ENCODE measurements at places on chromosomes 13 and 19. TPM values are rescaled to one million over a fixed set of nuclear protein-coding genes. Genes with fewer than 3 reads are reported as not detected.
A peak's percentile ranks its signal among the peaks of the same experiment; 100 is the strongest.

DNA sequence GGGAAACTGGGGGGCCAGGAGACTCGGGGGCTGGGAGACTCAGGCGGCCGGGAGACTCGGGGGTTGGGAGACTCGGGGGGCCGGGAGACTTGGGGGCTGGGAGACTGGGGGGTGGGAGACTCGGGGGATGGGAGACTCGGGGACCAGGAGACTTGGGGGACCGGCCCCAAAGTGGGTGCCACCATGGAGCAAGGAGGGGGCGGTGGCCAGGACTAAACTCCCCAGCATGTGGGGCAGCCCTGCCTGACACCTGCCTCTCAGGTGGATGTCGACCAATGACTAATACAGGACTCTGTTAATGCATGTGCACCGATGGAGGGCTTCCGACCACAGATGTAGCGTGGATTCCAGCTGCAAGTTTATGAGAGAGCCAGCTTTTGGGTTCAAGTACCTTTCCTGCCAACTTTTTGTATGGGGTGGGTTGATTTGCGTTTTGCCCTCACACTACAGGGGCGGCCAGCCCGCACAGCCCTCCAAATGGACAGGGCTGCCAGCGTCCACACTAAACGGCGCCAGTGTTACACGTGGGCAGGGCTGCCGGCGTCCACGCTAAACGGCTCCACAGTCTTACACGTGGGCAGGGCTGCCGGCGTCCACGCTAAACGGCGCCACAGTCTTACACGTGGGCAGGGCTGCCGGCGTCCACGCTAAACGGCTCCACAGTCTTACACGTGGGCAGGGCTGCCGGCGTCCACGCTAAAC, 62.2 kb downstream of the RASA3 start:
- DNase-seq = no peak

Gene PSG2
- not detected for total RNA-seq

DNA sequence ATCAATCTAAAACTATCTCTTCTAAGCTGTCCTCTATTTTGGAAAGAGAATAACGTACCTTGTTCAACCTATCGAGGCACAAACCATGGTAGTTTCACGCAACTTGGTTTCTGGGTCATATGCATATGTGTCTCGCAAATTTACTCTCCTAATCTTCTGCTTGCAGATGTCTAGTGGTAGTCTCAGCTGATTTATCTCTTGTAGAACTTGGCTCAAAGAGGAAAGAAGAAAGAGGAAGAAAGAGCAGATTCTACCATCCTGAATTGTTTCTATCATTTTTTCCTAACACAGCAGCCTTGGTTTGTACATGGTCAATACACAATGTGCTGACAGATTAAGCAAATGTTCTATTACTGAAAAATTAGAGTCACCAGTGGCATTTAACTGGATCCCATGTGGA, 282.3 kb downstream of the SPRY2 start:
- no peak for DNase-seq

Gene ZNF579
- 9.4 TPM for total RNA-seq

DNA sequence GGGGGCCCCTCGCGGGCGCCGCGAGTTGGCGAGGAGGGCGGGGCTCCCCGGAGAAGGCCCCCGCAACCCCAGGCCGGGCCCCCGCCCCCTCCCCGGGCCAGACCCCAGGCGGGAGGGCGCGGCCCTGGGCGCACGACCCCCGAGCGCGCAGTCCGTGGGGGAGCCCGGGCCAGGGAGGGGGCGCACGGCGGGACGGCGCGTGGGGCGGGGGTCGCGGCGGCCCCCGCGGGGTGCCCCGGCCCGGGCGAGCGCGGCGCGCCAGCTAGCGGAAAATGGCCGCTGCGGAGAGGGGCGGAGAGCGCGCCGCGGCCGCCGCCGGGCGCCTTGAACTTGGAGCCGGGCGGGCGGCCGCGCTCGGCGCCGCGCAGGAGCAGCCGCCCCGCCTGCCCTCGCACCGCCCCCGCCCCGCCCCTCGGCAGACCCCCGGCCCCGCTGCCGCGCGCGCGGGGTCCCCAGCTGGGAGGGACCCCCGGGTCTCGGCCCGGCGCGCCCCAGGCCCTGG, 6.4 kb upstream of the NFIC start:
- peak; percentile 55 for DNase-seq

- no peak for DNase-seq
Measured at GRCh38 chr19:18109341-18109732, 11.8 kb downstream of the MAST3 start.

GRCh38 chr13:76378767-76379166, 507.4 kb downstream of the KCTD12 start:
- DNase-seq = no peak

- no peak for DNase-seq
Measured at GRCh38 chr13:110503037-110503901, 58.3 kb downstream of the RAB20 start.

GRCh38 chr13:96769874-96770273, 224.4 kb downstream of the OXGR1 start:
- DNase-seq = no peak

DNA sequence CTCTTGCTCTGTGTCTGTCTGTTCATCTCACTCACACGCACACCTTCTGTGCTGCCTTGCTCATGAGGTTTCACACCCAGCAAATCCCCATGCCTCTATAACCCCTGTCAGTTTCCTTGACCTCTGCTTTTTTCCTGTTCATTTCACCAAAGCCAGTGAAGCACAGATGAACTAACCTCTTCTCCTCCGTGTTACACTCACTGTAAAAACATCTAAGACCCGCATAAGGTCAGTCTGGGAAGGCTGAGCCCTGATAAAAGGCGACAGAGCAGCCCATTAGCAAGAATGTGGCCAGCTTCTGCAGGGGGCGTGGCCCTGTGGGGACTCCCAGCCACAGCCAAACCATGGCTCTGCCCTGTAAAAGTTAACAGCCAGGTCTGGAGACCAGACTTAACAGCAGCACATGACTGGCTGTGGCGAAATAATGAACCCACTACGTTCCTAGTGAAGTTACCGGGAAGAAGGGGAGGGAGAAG, 42.8 kb upstream of the NPAS1 start:
- no peak for DNase-seq

DNA sequence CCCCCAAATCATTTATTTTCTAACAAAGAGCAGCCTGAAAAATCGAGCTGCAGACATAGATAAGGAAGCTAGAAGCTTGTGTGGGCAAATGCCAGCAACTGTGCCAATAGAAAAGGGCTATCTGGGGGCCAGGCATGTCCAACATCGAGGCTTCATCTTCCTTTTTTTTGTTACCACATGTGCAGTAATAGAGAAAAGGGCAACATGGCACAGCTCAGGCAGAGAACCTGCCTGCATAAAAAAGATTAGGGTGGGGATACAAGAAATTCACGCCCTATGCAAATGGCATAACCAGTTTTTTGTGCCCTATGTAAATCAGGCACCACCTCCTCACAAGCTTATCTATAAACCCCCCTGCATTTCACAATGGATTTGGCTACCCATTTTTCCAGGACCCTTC, 60.4 kb upstream of the ABCC4 start:
- DNase-seq = no peak

DNA sequence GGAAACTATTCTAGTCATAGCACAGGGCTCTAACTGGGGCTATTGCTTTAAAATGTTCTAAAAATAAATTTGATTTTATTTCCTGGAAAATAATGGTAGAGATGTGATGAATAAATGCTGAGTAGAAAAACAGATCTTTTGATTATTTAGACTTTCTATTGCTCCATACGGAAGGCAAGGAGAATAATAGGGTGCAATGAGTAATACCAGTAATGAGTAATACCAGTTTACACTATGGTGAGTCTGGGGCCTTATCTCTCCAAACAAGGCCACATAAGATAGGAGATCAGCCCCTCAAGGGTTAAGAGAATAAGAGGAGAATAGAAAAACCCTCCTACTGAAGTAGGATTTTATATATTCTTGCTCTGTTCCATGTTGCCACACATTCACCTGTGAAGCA, 390.4 kb downstream of the KLF5 start:
- DNase-seq = no peak

Gene RAB3A
- total RNA-seq = 1.8 TPM

Gene LACC1
- 3.3 TPM for total RNA-seq
